ENCODE measurements at places on chromosomes 11 and 22. TPM values are rescaled to one million over a fixed set of nuclear protein-coding genes. Genes with fewer than 3 reads are reported as not detected.

GRCh38 chr22:25148149-25148691, 51.4 kb upstream of the CRYBB3 start:
- DNase-seq: no peak

- DNase-seq: no peak
These were observed 611 bp upstream of the USP2 start for GRCh38 chr11:119382101-119382500.

DNA sequence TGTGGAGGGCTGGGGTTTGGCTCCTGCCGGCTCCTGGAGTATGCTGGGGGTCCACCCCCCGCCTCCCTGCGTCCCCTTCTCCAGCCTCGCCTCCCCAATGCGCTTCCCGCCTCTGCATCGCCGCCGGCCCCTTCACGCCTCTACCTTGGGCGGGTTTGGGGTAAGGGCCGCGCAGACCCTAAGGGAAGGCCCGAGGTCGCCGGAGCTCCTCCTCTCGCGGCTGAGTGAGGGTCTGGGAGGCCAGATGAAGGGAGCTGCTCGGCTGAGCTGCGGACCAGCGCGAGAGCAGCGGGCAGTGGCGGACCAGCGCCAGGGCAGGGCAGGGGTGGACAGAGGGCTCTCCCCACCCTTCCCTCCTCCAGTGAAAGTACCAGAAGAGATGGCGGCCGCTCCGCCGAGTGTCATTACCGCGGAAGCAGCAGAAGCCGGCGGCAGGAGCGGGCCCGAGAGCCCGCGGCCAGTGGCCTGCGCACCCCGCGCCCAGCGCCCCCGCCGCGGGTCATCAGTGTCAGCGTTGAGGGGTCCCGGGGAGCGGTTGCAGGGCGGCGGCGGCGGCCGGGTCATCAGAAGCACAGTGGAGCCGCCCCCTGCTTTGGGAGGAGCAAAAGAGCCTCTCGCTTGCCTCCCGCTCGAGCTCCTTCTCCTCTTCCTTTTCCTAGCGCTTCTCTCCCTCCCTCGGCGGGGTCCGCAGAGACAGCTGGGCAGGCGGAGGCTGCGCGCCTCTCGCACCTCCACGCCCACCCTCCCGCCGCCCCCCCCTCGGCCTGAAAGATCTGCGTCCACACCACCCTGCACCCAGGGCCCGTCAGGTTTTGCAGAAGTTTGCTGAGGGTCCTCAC, 255.6 kb upstream of the CADM1 start:
- no peak for DNase-seq

DNA sequence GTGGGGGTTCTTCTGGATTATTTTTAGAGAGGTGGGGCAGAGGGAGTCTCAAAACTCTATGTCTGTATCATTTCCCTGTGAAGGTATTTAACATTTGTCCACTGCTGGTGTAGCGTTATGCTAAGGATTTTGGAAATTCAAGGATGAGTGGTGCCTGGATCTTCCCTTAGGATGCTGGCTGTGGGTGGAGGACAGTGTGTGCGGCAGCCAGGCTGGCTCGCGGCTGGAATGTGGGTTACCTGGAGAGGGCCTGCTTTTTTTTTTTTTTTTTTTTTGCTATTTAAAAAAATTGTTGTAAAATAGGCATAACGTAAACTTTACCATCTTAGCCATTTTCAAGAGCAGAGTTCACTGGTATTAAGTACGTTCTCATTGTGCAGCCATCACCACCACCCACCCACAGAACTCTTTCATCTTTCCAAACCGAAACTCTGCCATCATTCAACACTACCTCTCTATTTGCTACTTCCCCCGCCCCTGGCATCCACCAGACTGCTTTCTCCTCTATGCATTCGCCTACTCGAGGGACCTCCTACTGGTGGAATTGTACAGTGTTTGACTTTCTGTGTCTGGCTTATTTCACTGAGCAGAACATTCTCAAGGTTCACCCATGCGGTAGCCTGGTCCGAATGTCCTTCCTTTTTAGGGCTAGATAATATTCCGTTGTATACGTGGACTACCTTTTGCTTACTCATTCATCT, 67.1 kb downstream of the PARVB start:
- peak; percentile 28 for DNase-seq

GRCh38 chr11:42595876-42596275, 715.9 kb upstream of the API5 start:
- DNase-seq: no peak

DNA sequence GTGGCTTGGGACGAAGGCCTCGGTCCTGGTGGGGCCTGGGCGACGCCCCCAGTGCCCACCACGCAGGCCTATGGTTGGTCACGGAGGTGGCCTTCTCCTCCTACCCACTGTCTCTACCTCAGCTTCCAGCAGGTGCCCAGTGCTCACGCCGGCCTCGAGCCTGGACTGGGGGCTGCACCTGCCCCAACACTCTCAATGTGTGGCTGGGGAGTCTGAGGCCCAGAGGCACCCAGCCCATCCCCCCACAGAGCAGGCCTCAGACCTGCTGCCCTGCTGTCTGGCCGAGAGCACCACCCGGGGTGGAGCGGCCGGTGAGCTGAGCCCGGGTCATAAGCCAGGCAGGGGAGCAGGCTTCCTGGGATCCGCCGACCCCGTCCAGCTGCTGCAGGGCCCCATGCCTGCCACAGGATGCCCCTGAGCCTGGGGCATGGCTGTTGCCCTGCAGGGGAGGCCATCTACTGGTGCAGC, 28.6 kb upstream of the MUC5AC start:
- no peak for DNase-seq

DNA sequence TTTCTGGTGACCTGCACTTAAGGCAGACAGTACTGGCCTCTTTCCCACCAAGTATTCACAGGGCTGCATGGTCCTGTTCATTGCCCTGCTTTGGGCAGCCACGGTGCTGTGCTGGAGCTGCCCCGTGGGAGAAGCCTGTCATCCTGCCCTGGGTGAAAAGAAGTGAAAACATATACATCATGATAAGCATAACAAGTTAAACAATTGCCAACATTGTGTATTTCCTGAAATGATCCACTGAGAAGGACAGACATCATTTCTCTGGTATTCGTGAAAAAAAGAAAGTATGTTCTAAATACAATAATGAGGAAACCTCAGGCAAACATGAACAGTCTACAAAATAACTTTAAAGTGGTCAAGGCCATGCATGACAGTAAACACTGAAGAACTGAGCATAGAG, 393.1 kb downstream of the TMEM135 start:
- DNase-seq: no peak

UBE2L6 gene
- total RNA-seq: 285 TPM

CATSPER1 gene
- total RNA-seq: 0.33 TPM

TIMM10B gene
- 39.0 TPM for total RNA-seq
